ENCODE measurements at places on chromosomes 1 and 21.

- no peak for DNase-seq
Measured at GRCh38 chr21:36713746-36714145, 14.8 kb downstream of the SIM2 start.

GRCh38 chr1:62335656-62336055, 16.4 kb upstream of the KANK4 start:
- no peak for DNase-seq

GRCh38 chr1:11670747-11671146, 6.7 kb downstream of the FBXO6 start:
- no peak for DNase-seq

DNA sequence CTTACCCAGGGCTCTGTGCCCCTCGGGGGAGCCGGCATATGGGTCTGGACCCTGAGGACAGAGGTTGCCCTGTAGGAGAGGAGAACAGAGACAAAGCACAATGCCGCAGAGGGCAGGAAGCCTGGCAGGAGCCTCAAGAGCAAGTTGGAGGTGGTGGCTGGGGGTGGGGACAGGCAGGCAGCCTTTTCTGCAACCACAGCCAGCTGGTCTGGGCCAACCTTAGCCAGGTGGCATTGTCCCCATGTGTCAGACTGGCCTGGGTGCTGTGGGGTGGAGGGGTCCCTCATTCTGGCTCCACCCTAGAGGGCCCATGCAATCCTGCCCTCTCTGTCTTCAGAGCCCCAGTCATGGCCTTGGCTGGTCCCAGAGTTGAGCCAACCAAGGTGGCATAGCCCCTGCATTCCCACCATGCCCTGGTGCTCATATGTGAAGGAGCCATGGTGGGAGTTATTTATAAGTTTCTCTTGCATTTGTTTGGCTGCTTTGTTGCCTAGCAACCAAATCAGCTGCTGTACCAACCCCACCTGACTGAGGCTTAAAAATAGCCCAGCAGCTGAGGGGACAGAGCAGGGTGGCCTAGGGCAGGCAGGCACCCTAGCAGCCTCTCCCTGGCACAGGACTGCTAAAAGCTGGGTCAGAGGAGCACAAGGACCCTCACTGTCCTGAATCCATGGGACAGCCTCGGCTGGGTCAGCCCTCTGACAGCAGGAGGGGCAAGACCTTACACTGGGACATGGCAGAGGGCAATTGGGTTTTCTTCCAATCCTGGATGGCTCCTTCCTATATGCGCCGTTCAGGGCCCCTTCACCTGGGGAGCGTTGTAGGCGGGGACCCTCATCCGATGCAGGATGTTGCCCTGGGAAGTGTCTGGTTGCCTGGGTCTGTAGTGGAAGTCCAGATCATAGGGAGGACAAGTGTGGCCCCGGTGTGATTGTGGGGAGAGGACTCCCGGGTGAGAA, 19.5 kb downstream of the MAP7D1 start:
- no peak for DNase-seq

- no peak for DNase-seq
Measured at GRCh38 chr1:7582460-7582972, 188.6 kb upstream of the VAMP3 start.

DNA sequence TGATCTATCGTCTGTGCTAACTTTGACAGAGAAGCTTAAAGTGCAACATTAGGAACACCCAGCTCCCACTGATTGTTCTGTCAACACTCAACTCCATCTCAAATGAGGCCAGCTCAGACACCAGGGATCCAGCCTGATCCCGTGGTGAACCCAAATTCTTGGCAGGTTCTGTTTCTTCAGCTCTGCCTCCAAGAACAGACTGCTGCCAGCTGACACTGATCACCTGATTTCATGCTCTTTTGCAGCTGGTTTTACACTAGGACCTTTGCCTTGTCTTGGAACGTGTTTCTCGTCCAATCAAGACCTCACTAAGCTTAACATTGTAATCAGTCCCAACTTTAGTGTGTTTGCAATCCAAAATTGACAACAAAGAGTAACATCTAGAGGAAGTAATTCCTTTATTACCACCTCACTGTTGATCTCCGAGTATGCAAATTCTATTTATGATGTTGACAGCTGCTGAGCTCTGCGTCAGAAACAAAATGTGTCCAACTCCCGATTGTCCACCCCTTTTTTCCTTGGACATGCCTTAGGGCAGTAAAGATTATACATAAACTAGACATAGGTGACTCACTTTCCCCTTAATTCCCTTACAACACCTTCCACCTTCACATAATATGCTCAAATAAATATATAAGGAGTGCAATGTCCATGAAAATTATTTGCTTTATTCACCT, 1.6 kb upstream of the HYI start:
- no peak for DNase-seq

DNA sequence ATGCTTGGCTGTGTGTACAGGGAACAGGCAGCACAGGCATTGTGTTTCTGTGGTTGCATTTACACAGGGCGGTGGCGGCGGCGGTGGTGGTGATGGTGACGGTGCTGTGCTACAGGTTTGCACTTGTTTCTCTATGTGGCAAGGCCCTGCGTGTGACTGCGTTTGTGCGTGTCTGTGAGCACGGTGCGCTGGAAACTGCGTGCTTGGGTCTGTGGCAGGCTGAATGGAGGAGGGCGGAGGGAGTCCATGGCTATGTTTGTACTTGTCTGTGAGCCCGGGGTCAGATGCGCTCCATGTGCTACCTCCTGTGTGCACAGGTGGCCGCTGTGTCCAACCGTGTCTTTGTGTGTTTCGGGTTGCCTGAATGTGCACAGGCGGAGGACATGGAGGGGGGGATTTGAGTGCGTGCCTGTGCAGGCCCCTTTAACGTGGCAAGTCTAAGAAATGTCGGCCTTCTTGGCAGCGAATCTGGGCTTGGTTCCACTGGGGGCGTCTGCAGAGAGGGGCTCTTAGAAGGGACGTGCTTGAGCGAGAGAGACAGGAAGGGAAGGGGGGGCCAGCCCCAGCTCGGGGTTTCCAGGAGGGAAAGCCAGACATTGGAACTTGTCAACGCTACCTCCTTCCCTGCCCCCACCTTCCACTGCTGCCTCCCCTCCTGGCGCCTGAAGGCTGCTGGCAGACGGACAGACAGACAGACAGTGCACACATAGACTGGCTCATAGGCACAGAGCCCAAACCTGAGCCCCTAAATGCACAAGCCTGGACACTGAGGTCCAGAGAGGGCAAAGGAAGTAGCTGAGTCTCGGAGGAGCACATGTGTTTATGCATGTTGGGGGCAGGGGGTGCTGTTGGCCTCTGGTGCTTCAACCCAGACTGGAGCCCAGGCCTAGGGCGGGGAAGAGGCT, 32.7 kb upstream of the WASF2 start:
- DNase-seq: no peak

GRCh38 chr1:168842916-168843315, 113.9 kb upstream of the DPT start:
- no peak for DNase-seq

DNA sequence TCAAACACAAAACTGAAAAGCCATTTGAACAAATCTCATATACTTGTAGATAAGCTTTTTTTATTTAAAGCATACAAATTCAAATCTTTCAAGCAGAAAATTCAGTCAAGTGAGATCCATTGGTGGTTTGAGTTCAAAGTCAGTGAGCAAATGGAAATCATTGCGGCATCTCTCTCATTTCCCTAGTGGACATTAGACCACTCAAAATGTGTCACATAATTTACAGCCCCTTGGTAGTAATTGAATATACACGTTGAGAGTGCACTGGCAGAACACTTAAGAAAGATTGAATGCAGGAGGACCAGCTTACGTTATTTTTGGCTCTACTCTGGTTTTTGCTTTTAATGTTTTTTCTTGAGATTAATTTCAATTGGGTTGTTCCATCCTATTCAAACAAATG, 633.7 kb downstream of the USP25 start:
- no peak for DNase-seq

GRCh38 chr1:172162236-172162635, 258.2 kb upstream of the C1orf105 start:
- no peak for DNase-seq

DNA sequence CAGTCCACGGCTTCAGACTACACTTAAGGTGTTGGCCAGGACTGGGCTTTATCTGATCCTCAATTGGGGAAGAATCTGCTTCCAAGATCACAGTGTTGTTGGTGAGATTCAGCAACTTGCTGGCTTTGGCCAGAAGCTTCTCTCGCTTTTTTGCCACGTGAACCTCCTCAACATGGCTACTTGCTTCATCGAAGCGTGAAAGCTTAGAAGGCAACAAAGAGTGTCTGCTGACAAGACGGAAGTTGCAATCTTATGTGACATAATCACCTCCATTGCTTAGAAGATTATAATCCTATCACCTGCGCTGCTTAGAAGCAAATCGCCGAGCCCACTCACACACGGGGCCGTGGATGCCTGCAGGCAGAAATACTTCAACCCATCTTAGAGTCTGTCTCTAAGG, 10.4 kb upstream of the ITPKB start:
- DNase-seq: no peak

DNA sequence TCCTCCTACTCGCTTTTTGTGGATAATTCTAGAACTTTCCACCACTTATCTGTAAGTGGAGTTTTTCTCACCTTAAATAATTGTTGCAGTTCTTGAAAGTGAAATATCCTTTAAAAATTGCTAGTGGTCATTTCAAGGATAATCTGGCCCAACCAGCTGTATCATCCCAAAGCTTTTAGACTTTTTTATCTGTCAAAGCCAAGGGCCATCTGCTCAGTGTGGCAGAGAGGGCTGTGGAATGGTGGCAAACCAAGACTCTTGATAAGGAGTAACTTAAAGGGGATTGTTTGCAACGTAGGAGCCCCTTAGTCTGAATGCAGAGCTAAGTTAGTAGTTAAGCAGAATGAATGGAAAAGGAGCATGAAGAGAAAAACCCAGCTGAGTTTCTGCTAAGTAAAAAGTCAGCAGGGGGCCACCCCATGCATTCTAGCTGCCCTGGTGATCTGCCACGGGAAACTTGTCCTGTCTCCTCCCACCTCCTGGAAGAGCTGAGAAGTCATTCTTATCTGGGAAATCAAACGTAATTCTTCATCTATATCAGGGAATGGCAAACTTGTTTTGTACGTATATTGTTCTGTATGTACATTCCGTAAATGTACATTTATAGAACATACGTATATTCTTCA, 169.3 kb downstream of the PRDM2 start:
- DNase-seq: no peak

DNA sequence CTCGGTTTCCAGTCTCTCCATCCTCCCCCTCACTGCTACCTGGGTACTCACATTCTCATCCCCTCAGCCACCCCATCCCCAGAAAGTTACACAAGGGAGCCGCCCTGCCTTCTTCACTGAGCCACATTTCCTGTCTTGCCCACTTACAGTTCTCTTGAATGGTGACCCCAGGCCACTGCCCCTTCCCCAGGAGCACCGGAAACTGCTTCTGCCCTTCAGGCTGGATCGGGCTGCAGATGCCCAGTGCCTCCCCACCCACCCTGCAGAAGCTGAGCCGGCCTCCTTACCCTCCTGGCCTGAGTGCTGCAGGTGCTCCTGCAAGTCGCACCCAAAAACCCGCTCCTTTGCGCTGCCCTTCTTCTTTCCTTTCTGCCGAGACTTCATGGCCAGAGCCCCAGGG, 450 bp downstream of the ARHGAP30 start:
- DNase-seq: no peak

GRCh38 chr1:27536767-27537166, 46.8 kb upstream of the WASF2 start:
- no peak for DNase-seq

Data from progenitor cell of endocrine pancreas (in vitro differentiated cells).